ENCODE measurements at places on chromosomes 13 and 19.

DNA sequence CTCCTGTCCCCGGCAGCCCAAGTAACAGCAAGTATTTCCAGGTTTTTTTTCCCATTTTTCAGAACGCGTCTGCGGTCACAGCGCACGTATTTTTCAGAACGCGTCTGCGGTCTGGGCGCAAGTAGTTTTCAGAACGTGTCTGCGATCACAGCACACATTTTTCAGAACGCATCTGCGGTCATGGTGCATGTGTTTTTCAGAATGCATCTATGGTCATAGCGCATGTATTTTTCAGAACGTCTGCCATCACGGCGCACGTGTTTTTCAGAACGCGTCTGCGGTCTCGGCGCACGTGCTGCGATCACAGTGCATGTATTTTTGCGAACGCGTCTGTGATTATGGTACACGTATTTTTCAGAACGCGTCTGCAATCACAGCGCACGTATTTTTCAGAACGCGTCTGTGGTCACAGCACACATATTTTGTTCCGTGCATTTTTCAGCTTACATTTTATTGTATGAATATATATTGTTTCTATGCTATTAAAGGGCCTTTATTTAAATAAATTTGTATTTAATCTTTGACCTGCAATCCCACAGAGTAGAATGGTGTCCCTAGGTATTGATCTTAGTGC lies 19.7 kb downstream of the ATP4B start:
- DNase-seq, result no peak

- DNase-seq, result no peak
These were observed 907 bp downstream of the ZNF569 start for GRCh38 chr19:37466277-37466797.

GRCh38 chr19:12777217-12778016 lies 2.1 kb upstream of the HOOK2 start:
- DNase-seq, result peak; percentile 89

DNA sequence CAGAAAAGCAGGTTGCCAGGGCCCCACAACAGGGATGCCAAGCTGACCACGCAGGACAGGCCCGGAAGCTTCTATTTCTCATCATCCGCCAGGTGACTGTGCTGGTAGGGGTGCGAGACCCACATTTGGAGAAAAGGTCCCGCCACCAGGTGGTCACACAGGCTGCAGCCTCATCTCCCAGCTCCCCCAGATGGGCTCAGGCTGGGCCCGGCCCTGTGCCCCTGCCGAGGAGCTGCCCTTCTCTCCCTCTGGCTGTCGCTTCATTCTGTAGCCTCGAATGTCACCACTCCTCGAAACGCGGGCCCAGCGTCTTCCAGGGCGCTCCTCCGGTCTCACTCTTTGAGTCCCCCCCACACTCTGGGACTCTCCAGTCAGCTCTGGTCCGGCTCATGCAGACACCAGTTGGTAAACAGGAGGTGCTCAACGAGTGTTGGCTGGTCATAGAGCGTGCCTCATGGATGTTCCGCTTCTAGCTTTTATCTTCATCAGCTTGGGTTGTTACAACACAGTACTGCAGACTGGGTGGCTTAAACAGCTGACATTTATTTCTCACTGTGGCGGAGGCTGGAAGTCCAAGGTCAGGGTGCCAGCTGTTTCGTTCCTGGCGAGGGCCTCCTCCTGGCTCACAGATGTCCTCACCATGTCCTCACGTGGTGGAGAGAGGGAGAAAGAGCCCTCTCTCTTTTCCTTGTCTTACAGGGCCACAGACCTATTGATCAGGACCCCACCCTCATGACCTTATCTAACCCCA lies 87.1 kb downstream of the TEX29 start:
- DNase-seq, result no peak

DNA sequence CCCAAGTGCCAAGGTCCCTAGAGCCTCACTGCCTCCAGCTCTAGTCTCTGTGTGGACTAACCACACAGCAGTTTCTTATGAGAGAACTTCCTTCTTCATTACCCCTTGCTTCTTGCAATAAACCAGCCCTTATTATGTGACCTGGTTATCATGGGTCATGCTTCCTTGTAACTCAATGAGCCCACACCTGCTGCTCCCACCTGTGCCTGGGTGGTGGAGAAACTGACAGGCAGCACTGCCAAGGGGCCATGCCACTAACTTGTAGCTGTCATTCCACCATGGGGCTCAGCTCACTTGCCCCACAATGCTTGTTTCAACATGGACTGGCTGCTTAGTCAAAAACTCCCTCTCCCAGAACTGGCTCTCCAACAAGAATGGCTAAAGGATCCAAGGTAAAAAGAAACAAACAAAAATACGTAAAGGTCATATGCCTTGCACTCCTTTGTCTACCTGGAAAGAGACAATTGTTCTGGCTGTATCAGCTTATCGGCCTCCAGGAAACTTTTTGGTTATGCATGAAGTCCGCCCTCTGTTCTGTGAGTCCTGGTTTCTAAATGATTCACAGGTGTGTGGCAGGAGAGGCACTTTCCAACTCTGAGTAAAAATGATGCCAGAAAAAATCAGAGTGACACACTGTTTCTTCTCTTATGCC lies 446.4 kb downstream of the COG6 start:
- no peak for DNase-seq

- DNase-seq, result peak; percentile 74
These were observed at the start of gene ZNF428 for GRCh38 chr19:43619262-43620060. ZNF428 (minus strand) TSS chr19:43619629; CDS start chr19:43614304, 5,325 bp downstream.

DNA sequence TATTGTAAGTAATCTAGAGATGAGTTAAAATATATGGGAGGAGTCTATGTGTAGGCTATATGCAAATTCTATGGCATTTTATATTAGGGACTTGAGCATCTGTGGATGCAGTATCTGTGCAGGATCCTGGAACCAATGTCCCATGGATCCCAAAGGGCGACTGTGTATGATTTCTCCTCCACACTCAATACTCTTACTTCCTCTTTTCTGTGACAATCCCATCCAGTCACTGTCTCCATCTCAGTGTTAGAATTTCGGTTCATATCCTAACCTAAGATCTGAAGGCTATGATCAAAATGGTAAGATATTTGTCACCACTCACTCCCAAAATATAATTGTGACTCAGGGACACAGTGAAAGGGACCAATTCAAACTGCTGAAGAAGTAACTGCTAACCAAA lies 15.1 kb upstream of the ZNF599 start:
- no peak for DNase-seq

DNA sequence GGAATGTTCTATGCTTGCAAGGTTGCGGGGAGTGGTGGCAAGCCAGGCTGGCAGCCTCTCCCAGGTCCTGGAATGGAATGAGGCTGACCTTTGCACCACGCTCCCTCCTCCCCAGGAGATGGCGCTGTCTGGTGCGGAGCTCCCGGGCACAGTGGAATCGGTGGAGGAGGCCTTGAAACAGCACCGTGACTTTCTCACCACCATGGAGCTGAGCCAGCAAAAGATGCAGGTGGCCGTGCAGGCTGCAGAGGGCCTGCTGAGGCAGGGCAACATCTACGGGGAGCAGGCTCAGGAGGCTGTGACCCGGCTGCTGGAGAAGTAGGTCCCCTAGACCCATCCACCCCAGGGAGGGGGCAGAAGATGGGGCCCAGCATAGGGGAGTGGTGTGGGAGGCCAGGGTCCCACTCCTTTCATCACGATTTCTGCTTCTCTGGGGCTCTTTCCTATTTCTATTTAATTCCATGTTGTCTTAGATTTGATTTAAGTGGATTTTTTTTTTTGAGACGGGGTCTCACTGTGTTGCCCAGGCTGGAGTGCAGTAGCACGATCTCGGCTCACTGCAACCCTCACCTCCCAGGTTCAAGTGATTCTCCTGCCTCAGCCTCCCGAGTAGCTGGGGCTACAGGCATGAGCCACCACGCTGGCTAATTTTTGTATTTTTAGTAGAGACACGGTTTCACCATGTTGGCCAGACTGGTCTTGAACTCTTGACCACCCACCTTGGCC lies 53.2 kb upstream of the SHKBP1 start:
- peak; percentile 66 for DNase-seq

DNA sequence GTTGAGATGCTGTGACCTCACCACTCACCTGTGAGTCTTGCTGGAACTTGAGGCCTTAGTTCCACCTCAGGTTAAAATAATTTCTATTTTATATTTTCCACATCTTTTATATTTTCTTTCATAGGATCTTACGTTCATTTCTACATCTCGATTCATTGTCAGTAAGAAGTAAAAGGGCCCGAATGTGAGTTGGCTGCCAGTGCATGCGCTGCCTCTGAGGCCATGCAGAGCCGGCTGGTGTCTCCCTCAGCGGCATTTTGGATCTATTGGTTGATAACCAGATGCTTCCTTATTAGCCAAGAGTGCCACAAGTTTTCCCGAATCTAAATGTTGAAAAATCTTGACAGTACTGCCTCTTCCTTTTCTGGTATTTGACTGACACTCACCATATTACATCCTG lies 347.3 kb downstream of the TEX29 start:
- no peak for DNase-seq

- peak; percentile 19 for DNase-seq
These were observed 45.1 kb downstream of the PCDH20 start for GRCh38 chr13:61370520-61370919.

DNA sequence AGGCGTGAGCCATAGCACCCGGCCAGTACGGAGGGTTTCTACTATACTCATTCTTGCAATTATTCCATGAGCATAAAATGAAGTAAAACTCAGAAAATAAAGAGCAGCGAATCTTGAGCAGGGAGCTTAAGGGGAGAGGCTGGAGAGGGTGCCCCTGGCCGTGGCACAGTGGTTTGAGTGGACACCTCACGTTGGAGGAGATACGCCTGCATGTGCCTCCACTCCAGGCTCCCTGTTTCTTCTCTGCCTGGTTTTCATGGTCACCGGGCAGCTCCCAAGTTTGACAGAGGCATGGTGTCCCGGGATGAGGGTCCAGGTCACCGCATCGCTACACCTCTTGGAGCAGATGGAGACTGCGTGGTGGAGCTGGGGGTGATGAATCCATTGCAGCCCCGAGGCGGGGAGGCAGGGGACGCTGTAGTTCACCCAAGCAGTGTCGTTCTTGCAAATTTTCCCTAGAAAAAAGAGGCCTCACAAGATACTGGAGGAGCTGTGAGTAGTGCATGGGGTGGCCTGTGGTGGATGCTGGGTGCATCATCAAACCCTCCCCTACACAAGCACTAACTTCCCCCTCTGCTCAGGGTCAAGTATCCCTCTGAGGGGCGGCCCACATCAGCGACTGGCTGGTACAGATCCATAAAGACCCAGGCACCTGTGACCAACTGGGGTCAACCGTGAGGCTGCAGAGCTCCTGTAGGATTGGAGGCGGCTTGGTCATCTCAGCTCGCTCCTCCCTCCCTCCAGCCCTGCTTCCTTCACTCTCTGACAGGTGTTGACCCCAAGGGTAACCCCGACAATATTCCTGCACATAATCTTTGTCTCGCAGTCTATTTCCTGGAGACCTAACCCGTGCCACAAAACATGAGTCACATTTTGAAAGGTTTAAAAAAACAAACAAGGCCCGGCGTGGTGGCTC lies 3.6 kb upstream of the MIER2 start:
- DNase-seq, result peak; percentile 32

DNA sequence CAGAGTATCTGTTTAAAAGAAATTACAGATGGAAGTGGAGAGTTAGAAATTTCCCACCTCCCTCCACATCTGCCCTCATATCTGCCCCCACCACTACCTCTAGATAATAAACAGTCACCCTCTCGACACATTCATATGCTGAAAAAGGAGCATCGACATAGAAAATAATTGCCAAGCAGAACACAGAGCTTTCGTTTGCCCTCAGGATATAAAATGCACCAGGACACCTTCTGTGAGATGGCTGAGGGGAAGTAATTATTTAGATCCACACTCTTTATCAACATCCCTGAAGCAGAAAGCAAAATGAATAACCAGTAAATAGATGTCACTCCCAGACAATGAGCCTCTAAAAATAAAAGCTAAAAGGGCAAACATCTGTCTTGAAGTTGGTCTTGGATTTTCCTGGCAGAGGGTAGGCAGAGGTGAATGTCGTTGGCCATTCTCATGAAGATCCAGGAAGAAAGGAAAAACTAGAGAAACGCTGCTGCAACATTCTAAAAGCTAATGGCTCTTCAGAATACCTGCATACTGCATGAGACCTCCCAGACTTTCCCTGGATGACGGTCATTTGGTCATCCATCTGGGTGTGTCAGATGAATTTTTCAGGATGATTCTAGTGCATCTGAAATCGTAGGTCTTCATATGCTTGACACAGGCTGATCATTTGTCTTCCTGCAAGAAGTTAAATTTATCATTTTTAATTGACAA lies 527.5 kb downstream of the RFC3 start:
- DNase-seq, result no peak

- no peak for DNase-seq
These were observed 15.2 kb downstream of the CNFN start for GRCh38 chr19:42374826-42375376.

- no peak for DNase-seq
These were observed 3.0 kb upstream of the KLK10 start for GRCh38 chr19:51022526-51022925.

- DNase-seq, result no peak
These were observed 32.3 kb downstream of the CEBPG start for GRCh38 chr19:33405553-33406461.

DNA sequence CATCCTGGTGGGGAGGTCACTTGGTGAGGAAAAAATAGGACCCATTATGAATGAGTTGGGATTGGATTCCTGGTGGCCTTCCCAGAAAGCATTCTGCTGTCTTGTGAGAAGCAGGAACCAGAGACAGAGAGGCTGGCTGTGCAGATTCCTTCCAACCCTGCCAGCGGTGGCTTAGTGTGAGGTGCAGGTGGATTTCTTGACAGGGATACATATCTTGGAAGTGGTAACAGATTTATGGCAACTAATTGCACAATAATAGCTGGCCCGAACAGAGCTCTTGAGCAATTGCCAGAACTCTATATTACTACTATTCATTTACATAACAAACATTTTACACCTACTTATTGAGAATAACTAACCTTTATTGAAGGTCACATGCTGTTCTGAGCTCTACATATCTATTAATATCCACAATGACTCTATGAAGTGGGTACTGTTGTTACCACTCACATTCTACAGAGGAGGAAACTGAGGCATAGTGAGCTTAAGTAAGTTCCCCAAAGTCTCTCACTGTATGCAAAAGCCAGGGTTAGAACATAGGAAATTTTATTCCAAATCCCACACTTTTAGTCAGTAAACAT lies 173.9 kb upstream of the SERP2 start:
- peak; percentile 29 for DNase-seq

DNA sequence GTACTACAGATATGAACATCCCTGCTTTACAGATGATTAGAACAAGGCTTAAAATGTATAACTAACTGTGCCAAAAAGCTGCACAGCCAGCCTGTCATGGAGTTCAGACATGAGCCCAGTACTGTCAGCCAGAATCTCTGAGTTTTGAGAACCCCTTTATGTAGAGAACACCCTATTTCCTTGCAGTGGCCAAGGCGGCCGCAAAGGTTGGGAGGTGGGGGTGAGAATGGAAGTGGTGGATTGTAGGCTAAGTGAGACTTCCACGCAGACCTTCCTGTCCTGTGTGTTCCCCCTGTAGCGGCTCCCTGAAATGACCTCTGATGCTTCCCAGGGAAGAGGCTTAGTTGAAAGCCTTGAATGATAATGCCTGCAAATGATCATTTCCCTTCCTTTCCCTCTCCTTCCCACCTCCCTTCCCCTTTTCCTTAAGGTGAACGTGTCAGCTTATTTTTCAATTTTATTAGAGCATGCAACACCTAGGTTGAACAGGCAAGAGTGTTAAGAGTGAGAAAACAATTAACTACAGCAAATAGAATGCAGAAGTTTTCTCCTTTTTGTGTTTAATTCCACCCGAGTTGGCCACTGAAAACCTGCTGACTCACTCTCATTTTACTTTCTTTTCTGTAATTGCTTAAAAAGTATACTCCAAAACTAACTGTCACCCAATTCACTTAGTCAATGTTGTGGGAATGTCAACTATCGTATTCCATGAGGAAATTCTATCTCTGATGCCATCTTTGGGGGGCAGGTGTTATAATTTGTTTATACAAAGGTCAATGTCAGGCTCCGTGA lies 167.0 kb upstream of the EDNRB start:
- no peak for DNase-seq

- peak; percentile 87 for DNase-seq
These were observed 3.1 kb upstream of the CTXN1 start for GRCh38 chr19:7928741-7929701.
